HuH-7 (cell line): ENCODE measurements at places on chromosomes 7 and 10.

- no peak for DNase-seq
Observed at GRCh38 chr10:48480397-48481374, 124.2 kb downstream of the ARHGAP22 start.

DNA sequence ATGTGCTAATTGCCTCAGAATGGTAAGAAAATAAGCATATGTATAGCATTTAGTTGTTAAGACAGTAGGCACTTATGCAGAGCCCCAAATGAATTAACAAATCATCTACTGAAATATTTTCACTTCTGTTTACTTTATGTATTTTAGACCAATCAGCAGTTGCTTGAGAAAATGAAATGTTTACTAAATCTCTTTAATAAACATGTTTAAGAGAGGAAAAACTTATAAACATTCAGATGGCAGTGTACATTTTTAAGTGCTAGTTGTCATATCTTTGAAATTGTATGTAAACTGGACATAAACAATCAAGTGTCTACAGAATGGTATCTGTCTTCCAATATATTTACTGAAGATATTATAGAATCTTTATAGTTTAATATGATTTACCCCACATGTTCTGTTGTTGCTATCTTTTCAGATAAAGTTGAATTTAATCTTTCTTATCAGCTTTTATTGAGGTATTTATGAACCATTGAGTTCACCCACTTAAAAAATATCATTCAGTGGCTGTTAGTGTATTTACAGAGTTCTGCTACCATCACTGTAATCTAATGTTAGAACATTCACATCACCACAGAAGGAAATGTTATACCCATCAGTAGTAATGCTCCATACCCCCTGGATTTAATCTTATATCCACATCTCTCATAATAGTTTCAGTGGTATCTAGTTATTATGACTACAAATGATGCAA is 264.3 kb downstream of the ADK start:
- DNase-seq, result no peak

- no peak for DNase-seq
Observed at GRCh38 chr10:98039690-98040381, 9.4 kb upstream of the CRTAC1 start.

GRCh38 chr10:112136486-112137153 is 46.9 kb downstream of the GPAM start:
- no peak for DNase-seq

DNA sequence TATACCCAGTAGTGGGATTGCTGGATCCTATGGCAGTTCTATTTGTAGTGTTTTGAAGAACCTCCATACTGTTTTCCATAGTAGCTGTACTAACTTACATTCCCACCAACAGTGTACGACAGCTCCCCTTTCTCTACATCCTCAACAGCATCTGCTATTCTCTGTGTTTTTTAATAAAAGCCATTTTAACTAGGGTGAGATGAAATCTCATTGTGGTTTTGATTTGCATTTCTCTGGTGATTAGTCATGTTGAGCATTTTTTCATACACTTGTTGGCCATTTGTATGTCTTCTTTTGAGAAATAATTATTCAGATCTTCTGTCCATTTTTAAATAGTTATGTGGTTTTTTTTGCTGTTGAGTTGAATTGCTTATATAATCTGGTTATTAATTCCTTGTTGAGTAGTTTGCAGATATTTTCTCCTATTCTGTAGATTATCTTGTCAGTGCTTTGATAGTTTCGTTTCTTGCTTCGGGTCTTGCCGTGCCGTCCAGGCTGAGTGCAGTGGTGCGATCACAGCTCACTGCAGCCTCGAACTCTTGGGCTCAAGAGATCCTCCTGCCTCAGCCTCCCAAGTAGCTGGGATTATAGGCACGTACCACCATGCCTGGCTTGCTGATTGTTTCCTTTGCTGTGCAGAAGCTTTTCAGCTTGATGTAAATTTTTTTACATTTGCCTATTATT is 12.0 kb downstream of the MTG1 start:
- no peak for DNase-seq

- no peak for DNase-seq
Observed at GRCh38 chr7:116100626-116101025, 70.1 kb upstream of the TFEC start.

DNA sequence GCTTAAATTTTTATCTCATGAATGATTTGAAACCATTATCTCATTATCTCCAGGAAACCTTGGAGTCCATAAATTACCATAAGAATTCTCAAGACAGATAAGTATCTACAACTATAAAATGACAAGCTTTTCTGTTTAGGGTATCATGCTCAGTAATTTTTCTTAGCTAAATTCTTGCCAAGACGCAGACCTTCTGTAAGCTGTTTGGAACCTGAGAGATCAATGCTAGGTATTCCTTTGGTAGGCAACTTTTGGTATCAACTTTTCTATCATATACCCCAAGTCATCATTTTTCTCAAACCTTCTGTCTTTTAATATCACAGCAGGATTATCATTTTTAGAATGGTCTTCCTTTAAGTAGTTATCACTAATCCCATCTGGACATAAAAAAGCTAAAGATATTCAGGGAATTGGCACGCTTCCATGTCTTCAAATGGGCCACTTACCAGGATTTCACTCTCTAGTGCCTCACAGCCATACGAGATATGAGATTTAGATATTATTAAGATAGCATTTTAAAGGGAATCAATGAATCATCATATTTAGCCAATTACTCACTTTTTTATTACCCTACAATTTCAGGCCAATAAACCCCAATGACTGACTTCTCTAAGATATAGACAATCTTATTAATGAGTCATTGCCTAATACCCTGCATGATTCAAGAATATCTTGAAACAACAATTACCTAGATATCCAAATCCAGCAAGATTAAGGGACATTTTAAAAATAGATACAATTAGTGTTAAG is 544.1 kb downstream of the HTR7 start:
- DNase-seq, result no peak

DNA sequence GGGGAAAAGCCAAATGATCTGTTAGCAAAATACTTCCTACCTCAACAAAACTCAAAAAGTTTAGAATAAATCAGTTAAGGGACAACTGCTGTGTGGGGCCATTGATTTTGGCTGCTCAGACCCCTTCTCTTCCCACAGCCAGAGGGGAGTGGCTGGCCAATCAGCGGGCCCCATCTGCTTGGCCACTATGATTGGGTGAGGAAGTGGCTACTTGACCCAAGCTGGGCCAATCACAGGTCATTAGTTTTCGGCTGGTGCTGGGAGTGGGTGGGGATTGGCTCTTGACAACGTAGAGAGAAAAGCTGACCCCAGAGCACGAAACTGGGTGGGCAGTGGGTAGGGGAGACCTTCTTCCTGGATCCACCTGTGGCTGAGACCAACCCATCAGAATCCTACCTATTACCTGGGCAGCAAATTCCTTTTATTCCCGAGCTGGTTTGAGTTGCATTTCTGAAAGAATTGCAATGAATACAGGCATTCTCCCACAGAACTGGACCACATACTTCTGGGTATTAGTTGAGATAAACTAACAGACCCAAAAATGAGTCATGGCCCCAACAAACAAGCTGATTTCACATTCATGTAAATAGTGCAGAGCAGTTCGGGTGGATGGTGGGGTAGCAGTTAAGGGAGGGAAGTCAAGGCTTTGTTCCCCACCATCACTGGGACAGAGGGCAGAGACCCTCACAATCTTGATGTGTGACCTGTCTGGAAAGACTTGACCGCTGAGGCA is 35.6 kb upstream of the HMX3 start:
- DNase-seq, result no peak

- DNase-seq, result no peak
Observed at GRCh38 chr10:54993148-54993547, 192.1 kb upstream of the PCDH15 start.

GRCh38 chr7:55309040-55309991 is 55.8 kb upstream of the LANCL2 start:
- no peak for DNase-seq

- no peak for DNase-seq
Observed at GRCh38 chr7:42831718-42832522, 80.0 kb downstream of the C7orf25 start.

GRCh38 chr7:28483908-28484605 is 71.7 kb downstream of the CREB5 start:
- no peak for DNase-seq

DNA sequence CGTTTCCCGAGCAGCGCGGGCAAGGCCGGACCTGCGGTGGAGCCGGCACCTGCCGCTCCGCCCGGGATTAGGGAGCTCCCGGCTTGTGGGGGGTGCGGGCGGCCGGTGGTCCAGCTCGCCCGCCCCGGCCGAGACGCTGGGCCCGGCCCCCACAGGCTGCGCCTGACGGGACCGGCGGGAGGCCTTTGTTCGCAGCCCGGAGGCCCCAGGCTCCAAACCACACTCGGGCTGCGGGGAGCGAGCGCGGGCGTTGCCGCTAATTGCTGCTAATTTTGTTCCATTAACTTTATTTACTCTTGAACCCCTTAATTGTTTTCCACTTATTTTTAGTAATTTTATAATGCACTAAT is 9.6 kb downstream of the UNCX start:
- no peak for DNase-seq

DNA sequence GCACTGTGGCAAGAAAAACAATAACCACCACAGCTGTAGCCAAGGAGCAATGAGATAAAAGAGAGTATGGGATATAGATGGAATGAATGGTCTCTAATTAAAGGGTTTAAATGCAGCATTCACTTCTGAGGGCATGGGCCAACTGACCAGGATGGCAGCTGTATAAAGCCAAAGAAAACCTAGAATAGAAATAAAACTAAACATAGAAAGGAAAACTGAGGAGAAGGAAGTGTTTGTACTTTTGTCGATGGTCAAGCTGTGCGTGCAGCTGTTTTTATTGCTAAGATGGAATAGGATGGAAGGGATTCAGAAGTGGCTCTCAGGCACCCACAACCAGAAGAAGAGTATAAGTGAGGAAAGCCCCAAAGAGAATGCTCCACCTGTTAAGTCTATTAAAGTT is 37.9 kb downstream of the ZC3HC1 start:
- no peak for DNase-seq

DNA sequence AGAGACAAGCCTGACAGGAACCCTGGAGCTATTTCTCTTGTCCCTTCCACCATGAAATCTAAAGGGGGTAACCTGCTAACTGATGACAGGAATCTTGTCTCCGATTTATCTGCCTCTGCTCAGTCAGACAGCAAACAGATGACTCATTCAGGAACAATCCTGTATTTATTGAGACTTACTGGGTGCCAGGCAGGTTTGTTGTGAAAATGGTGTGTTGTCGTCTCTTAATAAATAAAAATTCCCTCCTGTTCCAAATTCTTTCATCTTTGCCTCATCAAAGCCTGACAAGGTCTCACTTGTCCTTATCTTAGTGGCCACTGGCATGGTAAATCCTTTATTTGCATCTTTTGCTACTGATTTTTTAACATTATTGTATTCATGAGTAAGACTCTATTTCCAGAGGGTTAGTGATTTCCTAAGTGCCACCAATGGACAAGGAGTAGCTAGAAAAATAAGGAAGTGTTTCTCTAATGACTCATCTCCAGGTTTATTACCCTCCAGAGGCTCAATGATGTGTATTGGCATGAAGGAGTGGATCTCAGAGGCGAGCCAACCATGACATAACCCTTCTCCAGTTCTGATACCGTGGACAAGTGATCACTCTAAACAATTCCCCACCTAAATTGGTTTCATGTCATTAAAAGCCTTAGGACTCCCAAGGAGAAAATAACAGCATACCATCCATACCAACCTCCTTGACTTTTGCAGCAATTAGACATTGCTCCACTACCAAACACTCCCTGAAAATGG is 724.0 kb downstream of the GRID1 start:
- DNase-seq, result no peak

GRCh38 chr10:106513352-106513771 is 651.1 kb downstream of the SORCS1 start:
- DNase-seq, result no peak

- DNase-seq, result no peak
Observed at GRCh38 chr10:122286867-122287266, 15.8 kb downstream of the BTBD16 start.

GRCh38 chr7:115475761-115476385 is 554.0 kb downstream of the MDFIC start:
- DNase-seq, result peak; percentile 8
